ENCODE measurements at places on chromosomes 1 and 21. TPM values are rescaled to one million over a fixed set of nuclear protein-coding genes. Genes with fewer than 3 reads are reported as not detected.

The GUCA2A gene
- polyA plus RNA-seq, result not detected

The DISP3 gene
- polyA plus RNA-seq, result 0.32 TPM

The SPATA21 gene
- polyA plus RNA-seq, result not detected

The TSTD1 gene
- 23.6 TPM for polyA plus RNA-seq

The RYR2 gene
- 2.4 TPM for polyA plus RNA-seq

The TIE1 gene
- polyA plus RNA-seq, result 42.5 TPM

The PODN gene
- 7.8 TPM for polyA plus RNA-seq

The ADCY10 gene
- polyA plus RNA-seq, result 0.18 TPM

The HPCA gene
- polyA plus RNA-seq, result 0.15 TPM

The KCND3 gene
- polyA plus RNA-seq, result 1.5 TPM

The ZSWIM5 gene
- polyA plus RNA-seq, result 0.57 TPM

The HSD3B1 gene
- polyA plus RNA-seq, result 0.09 TPM

The KIF26B gene
- polyA plus RNA-seq, result 1.00 TPM

The AMPD1 gene
- polyA plus RNA-seq, result 122 TPM

The TRMT13 gene
- 26.9 TPM for polyA plus RNA-seq

The FHAD1 gene
- polyA plus RNA-seq, result 1.9 TPM

The KRTAP6-1 gene
- not detected for polyA plus RNA-seq

The NPHS2 gene
- not detected for polyA plus RNA-seq

The FAM163A gene
- polyA plus RNA-seq, result 0.16 TPM

The SNAP47 gene
- polyA plus RNA-seq, result 32.2 TPM

The KPNA6 gene
- polyA plus RNA-seq, result 23.4 TPM

The MR1 gene
- 4.1 TPM for polyA plus RNA-seq

The PADI2 gene
- polyA plus RNA-seq, result 111 TPM

The AMY1B gene
- not detected for polyA plus RNA-seq

The CRYBG2 gene
- not detected for polyA plus RNA-seq

The SPRR5 gene
- polyA plus RNA-seq, result not detected

The NCMAP gene
- polyA plus RNA-seq, result 0.04 TPM

The LY9 gene
- 0.34 TPM for polyA plus RNA-seq
